ENCODE measurements at places on chromosomes 1 and 21.

- DNase-seq: no peak
Observed at GRCh38 chr1:114310695-114311271, 157.1 kb upstream of the SYT6 start.

GRCh38 chr21:14900611-14901010 lies 164.2 kb downstream of the NRIP1 start:
- DNase-seq: no peak

DNA sequence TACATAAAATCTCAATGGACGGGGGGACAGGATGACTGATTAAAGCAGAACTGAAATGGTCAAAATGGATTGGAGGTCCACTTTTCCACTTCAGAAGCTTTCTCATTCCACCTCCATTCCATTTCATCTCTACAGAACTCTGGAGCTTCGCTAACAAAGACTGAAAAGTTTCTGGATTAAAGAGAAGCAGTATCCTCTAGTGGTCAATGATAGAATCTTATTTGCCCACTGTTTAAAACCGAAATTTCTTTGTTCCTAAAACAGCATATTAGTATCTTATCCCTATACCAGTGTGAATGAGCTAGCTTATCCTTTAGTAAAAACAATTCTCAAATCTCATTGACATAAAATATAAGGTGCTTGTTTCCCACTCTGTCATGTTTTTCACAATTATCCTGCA lies 890.6 kb downstream of the KCNT2 start:
- DNase-seq: no peak

GRCh38 chr1:15332525-15332924 lies 77.2 kb upstream of the EFHD2 start:
- no peak for DNase-seq

DNA sequence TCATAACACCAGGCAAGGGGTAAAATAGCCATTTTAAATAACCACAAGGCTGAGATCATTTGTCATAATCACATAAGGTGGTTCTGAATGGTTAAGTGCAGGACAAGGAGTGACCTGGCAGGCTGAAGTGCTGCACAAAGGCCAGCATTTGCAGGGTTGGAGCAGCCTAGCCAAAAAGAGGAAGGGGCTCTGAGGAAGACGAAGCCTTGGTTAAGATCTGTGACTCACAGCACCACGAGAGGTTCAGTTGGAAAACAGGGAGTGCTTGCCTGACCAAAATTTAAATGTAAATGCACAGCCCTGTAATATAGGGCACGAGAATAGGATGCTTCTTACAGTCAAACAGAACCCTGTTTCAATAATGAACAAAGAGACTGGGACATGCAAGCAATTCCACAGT lies 12.1 kb downstream of the ATP5PF start:
- DNase-seq: no peak

DNA sequence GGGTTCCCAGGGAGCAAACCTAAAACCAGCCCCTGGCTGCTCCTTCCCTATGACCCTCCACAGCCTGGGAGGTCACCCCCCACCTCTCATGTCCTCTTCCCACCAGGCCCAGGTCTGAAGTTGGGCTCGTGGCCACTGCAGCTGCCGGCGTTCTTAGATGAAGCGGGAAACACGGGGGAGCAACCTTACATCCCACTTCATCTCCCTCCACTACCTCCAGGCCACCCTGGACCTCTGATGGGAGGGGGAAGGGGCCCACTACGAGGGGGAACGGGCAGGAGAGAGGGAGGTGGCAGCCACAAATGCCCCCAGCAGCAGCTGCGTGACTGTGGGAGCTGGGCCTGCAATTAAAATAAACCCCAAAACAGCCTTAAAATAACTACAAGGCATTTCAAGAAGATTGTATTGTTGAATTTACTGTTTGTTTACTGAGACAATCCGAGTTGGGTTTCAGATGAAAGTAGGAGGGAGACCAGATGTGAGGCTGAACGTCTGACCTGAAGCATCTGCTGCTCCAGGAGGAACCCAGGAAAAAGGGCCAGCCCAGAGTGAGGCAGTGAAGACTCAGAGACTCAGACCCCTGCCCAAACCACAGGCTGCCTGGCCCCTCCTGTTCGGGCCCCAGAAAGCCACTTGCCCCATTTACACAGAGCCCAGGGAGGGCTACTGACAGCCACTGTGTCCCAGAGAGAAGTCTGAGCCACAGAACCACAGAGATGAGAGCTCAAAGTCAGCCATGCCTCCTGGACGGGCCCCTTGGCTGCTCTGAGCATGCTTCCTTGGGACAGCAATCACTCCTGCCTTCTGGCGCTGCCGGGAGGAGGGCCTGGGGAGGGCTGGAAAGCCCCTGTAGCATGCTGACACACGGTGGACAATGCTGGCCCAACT lies 59.8 kb downstream of the GLIS1 start:
- no peak for DNase-seq

- DNase-seq: no peak
Observed at GRCh38 chr1:223704921-223705878, 7.1 kb upstream of the CAPN2 start.

GRCh38 chr1:115173151-115173550 lies 83.8 kb upstream of the TSPAN2 start:
- DNase-seq: no peak

- no peak for DNase-seq
Observed at GRCh38 chr1:117076648-117077047, 16.5 kb downstream of the TTF2 start.

DNA sequence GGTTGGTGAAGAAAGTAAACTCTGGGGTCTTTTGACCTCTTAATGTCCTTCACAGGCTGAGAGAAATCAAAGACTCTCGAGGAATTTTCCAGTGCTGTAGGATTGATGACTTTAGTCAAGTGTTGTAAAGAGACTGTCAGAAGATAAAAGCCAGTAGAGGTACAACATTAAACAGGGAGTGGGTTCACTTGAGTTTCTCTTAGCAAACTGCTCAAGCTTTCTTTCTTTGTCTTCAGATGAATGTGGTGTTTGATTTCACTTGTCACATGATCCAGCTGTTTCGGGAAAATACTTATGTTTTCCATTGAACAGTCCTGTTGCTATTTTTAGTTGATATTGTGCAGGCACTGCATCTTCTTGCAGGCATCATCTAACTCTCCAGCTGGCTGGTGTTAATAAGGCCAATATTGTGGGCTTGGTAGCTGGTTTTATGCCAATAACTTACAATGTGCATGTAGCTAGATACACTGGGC lies 45.6 kb downstream of the XCL2 start:
- no peak for DNase-seq

DNA sequence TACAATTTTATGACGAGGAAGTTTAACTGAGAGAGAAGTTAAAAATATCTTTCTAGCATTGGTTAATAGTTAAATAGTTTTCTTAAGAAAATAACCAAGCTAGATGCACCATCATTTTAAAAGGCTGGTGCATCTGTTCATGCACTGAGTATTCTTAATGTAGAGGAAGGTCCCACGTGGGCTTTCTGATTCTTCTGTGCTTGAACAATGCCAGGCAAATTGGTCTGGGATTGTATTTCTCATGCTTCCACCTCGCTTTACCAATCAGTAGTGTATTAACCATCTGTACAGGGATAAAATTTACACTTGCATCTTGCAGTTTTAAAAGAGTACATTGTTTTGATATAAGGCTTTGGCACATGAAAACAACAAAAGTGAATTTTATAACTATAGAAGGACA lies 47.4 kb upstream of the MTF2 start:
- DNase-seq: no peak

GRCh38 chr1:220430059-220430458 lies 97.9 kb upstream of the MARK1 start:
- no peak for DNase-seq

- DNase-seq: no peak
Observed at GRCh38 chr1:153513023-153513422, 22.8 kb downstream of the S100A6 start.

DNA sequence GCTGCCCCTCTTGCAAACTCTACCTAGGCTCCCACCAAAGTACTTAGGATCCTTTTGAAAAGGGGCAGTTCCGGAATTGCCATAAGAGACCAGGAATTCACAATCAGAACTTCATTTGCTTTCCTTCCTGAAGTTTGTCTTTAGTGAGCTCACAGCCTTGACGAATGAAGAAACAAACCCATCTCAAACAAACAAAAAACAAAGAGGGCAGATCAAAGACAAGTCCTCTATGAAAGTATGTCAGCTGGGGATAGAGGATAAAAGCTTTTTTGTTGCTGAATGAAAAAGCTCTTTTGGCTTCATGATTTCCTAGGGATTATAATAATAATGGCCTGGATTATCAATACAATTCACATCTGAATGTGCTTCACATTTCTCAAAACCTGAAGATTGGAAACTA lies 357.9 kb upstream of the DUSP10 start:
- DNase-seq: no peak

DNA sequence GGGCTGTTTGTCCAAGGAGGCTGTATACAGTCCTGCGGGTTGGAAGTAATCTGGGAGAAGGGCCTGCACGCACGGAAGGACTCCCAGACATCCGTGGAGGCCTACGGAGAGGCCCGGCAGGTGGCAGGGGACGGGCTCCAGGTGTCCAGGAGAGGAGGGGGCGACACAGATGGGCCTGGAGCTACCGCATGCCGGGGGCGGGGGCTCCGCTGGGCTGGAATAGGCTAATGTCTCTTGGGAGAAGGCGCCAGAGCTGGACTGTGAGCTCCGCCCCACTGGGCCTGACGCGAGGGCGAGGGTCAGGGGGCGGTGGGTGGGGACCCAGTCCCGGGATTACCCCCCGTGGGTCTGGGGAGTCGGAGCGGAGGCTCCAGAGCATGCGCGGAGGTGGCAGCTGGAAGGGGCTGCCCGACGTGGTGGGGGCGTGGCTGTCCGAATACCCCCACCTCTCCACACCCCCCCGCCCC lies 659 bp downstream of the AGO1 start:
- peak; percentile 18 for DNase-seq

GRCh38 chr1:2258122-2258681 lies 30.1 kb downstream of the SKI start:
- no peak for DNase-seq

- DNase-seq: no peak
Observed at GRCh38 chr1:25685211-25685750, 68.7 kb downstream of the MAN1C1 start.

DNA sequence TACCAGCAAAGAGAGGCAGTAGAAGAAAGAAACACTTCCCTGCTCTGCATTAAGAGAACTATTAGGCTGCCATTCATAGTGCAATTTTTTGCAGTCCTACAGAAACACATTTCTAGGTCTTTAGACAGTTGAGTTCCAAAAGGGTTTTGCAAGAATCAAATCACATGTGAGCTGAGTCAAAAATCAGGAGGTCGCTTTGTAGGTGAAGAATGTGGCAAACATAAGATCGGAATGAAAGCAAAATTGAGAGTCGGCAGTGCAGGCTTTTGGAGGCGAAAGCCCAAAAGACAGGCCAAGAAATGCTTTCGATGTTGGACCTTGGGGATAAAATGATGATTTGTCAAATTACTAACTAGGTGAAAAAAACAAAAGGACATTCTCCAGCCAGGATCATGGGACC lies 213.5 kb upstream of the NRIP1 start:
- DNase-seq: no peak

DNA sequence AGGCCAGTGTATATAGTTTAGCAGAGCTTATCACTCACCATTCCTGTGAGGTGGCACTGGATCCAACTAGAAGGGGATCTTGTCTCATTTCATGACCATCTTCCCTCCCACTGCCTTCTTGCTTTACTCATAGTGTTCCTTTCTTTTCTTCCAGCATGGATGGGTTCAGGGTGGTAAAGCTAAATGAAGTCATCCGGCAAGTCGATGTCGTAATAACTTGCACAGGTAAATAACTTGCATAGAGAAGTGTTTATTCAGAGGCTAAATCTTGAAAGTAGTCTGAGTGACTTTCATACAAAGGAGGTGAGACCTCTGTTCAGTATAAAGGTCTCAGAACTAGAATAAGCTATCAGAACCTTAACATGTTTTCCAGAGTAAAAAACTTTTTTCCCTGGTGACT lies 16.6 kb upstream of the STRIP1 start:
- DNase-seq: no peak

- no peak for DNase-seq
Observed at GRCh38 chr1:202966006-202966898, 805 bp downstream of the CYB5R1 start.

All from LoVo (cell line).